ENCODE measurements at places on chromosomes 5 and 9.

GRCh38 chr5:54457094-54457862 lies 1.8 kb downstream of the HSPB3 start:
- DNase-seq = peak; percentile 13

- no peak for DNase-seq
These were observed 101.2 kb downstream of the AOPEP start for GRCh38 chr9:94827584-94828304.

DNA sequence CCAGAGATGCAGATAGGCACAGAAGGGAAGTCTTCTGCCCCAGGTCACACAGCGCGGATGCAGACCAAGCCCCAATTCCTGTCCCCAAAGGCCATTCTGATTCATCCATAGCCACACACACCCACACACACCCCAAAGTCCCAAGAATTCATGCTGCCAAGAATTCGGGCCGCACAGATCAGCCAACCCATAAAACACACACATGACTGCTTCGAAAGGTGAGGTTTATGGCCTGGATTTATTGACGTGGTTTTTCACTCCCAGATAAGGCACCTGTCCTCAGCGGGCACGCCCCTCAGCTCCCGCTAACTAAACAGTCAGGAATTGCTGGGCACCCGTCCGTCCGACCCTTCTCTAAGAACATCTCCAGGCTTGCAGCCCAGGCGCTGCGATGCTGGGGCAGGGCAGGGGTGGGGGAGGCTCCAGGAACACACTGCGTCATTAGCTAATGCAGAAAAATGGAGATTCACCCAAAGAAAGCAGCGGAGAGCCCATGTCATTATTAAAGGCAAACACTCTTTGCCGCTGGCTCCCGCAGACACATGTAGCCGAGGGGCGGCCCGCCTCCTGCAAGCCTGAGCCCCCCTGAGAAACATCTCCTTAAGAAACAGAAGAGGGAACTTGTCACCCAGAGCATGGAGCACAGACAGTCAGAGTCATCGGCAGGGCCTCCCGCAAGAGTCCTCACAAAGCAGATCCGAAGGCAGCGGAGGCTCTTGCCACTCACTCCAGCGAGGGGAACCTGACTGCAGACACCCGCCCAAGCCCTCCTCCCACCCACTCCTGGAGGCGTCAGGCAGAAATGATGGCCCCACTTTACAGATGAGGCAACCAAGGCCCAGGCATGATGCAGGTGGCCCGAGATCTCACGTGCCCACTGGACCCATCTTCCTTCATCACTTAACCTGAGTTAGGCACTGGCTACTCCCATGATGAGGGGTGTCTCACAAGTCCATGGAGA lies 19.9 kb downstream of the VAV2 start:
- DNase-seq = no peak

DNA sequence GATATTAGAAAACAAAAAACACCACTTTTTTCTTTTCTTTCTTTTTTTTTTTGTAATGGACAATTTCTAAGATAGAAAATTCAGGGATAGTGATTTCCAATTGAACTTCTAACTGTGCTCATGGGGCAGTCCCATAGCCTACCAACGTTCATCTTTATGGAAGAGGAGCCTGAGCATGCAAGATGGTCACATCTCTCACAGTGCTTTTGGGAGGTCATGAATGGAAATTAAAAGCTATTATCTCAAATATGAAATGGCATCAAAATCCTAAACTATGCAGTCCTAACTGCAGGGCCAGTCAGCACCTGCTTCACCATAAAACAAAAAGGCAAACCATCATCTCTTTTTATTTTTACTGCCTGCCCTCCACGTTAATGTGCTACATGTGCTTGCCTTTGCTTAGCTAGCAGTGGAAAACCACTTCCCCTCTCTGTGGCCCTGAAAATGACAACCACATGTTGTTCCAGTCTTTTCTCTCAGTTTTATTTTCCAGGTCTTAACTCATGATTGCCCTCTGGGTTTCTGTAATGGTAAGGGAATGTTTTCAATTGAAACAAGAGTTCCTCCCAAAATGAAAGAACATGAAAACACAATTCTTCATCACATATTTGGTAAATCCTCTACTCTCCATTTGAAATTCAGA lies 16.7 kb downstream of the IFNB1 start:
- DNase-seq = no peak

- DNase-seq = peak; percentile 100
These were observed 160.6 kb downstream of the ZDHHC21 start for GRCh38 chr9:14532456-14533115.

GRCh38 chr5:171355302-171355724 lies 32.3 kb upstream of the NPM1 start:
- no peak for DNase-seq

- peak; percentile 59 for DNase-seq
These were observed 227.4 kb downstream of the NR3C1 start for GRCh38 chr5:143176048-143176447.

DNA sequence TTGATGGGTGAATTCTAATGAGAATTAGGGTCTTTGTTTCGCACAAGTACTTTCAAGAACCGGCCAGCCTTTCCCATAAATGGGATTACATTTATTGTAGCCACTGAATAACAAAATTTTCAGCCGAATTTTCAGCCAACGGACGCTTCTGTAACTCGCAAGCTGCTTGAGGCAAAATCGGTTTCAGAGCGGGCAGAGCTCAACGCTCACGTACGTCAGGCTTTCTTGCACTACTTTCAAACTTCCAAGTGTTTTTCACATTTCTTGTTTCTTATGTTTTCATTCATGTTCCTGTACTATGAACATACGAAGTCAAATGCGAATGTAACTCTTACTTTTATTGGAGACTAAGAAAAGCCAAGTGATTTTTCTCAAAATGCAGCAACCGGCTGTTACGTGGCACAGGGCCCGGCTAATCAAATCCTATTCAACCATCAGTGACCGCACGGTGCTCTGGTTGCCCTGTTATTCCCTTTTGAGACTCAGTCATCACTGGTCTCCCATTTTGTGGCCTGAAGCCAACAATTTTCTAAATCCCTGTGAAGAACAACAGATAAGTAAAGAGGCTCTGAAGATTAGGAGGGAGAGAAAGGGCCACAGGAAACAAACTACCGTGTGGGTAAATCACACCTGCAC lies 68.5 kb downstream of the SLC28A3 start:
- no peak for DNase-seq

DNA sequence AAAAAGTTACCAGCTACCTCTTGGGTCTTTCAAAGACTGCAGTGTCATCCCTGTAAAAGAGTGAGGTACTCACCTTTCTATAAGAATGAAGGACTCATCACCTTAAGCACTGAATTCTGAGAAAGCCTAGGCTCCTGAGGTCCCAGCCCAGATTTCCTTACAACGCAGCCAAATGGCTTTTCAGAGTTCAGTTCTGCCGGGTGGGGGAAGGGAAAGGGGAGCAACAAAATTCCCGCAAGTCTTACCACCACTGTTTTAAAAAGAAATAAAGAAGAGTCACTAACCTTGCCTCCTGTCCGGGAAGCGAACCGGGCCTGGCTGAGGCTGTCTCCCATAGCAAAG lies 373 bp downstream of the ADAMTS12 start:
- no peak for DNase-seq

GRCh38 chr5:80134876-80135275 lies 99.7 kb downstream of the THBS4 start:
- DNase-seq = no peak

DNA sequence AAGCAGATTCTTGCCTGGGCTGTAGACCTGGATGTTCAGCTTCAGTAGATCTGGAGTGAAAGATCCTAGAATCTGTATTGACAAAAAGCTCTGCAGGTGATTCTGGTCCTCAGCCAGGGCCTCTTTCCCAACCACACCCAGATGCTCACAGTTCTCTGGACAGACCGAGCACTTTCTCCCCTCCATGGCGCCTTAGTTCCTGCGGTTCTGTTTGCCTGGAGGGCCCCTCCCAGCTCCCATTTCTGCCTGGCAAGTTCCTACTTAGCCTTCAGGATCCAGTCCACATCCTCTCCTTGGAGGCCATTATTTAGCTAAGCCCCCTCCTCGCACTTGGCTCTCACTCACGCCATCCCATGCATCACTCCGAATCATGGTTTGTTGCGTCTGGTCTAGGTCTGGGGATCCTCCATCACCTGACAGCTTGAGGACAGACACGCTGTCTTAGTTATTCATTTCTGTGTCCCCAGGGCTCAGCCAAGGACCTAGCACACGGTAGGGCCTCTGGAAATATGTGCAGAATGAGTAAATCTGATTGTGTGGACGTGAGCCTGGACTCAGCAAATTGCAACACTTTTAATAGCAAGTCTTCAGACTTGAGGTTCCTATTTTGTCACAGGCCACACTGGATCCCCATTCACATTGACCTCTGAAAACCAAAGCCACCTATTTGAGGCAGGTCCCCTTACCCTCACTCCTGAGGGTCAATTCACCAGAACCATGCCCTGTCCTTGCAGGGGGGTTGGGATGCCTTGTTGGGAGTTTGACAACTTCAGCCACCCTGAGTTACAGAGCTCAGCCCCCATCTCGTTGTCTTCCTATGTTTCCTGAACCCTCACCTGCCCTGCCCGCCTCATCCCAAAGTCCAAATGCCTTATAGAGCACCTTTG lies 50.7 kb downstream of the COL15A1 start:
- peak; percentile 20 for DNase-seq

DNA sequence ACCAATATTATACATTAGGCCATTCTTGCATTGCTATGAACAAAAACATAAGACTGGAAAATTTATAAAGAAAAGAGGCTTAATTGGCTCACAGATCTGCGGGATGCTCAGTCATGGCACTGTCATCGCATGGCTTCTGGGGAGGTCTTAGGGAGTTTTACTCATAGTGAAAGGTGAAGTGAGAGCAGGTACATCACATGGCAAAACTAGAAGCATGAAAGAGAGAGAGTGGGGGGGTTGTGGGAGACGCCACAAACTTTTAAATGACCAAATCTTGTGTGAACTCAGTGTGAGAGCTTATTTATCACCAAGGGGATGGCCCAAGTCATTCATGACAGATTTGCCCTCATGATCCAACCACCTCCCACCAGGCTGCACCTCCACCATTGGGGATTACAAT lies 398.3 kb upstream of the EDIL3 start:
- DNase-seq = no peak

GRCh38 chr9:92147030-92147851 lies 32.0 kb upstream of the SPTLC1 start:
- no peak for DNase-seq

GRCh38 chr9:83965350-83966208 lies 14.4 kb downstream of the HNRNPK start:
- no peak for DNase-seq

DNA sequence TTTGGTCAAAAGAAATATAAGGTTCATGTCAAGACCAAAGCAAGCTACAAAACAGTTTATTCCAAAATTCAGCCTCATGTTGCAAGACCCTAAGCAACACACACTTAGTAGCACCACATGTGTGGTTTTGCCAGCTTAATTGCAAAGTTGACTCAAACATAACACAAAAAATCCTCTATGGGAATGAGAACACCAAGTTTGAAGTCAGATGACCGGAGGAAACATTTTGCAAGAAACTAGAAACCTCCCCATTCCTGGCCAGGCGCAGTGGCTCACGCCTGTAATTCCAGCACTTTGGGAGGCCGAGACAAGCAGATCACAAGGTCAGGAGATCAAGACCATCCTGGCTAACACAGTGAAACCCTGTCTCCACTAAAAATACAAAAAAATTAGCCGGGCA lies 261.8 kb downstream of the EBF1 start:
- DNase-seq = no peak

- DNase-seq = no peak
These were observed 91.6 kb downstream of the ANKH start for GRCh38 chr5:14779975-14780374.

- DNase-seq = no peak
These were observed 122.7 kb downstream of the FSTL4 start for GRCh38 chr5:133489632-133490031.

DNA sequence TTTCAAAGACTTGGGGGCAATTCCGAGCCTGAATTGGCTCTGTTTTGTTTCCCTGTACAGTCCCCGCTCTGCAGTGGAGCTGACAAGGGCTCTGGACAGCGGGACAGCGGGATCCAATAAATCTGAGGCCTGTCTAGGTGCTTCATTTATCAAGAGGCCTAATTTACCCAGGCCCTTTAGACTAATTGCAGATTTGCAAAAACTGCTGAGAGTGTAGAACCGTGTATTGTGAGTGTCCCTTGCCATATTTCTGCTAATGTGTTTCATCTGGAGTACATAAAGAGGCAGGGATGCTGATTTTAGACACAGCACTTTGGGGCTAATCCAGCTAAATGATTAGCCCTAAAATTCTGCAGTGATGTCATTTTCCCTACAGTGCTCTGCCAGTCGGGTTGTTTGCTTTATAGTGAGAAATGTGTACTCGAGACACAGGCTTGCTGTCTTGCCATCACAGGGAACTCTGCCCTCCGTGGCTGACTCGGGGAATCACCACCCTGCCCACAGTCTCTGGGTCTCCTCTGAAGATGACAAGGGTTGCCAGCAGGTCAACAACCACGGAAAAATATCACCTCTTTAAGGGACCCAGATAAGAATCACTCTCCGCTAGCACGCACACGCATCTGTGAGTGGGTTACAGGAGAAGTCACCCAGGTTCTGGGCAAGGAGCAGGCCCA lies 592.0 kb downstream of the BNC2 start:
- no peak for DNase-seq

GRCh38 chr5:135052511-135053145 lies 18.6 kb upstream of the PITX1 start:
- no peak for DNase-seq

GRCh38 chr5:71829206-71829605 lies 110.1 kb downstream of the CARTPT start:
- DNase-seq = no peak

DNA sequence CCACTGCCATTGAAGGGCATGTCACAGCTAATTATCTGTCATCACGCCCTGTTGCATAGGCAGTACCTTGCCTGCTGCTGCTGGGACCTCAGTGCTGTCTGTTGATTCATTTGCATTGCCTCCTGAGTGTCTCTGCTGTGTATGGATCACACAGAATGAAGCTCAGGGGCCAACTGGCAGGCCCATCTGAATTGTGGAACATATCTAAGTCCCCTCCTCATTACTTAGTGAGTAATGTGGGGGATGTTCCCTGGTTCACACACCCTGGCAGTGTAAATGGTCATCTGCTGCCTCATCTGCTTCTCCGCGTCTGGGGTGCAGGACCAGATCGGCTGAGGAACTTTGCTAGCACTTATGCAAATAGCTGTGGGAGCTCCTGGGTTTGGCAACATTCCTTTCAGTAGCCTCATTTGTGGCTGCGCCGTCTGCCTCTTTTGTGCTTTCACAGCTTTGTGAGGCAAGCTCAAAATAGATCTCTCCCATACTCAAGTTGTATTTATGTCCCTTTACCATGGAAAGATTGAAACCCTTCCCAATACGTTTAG lies 25.4 kb downstream of the TYRP1 start:
- peak; percentile 95 for DNase-seq

GRCh38 chr5:178476972-178477754 lies 113.0 kb downstream of the COL23A1 start:
- DNase-seq = no peak

DNA sequence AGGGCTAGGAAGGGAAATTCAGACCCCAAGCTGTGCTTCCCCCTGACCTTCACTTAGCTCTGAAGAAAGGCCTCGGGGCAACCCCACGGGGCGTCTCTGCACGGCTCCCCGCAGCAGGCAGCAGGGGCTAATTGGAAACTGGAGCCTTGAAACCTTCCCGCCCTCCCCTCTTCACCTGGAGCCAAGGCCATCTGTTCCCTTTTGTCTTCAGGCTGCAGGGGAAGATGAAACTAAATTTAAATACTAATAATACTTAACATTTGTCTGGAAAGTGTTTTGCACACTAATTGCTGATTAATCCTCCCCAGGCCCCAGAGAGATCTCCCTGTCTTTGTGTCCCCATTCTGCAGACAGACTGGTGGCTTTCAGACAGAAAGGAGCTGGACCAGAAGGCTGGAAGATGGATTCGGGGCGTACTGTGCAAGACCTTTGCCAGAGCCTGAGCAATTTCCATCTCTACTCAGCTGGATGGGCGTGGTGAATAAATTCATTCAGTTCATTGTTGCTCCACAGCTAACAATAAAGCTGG lies 34.1 kb upstream of the CPLX2 start:
- DNase-seq = peak; percentile 73
